ENCODE measurements at places on chromosomes 6 and 20.

DNA sequence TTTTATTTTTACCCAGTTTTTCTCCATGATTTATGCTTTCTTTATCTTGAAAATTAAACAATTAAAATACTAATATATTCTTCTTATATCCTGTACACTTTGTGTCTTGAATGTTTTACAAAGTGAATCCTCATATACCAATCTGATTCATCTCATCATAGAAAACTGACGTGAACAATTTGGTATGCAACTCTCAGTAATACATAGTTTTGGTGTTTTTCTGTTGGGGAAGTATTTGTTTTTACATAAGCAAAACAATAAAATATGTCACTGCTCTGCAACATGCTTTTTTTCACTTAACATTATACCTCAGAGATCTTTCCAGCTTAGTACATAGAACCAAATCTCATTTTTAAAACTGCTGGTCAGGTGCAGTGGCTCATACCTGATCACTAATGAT is 14.7 kb downstream of the DNAAF9 start:
- no peak for DNase-seq

DNA sequence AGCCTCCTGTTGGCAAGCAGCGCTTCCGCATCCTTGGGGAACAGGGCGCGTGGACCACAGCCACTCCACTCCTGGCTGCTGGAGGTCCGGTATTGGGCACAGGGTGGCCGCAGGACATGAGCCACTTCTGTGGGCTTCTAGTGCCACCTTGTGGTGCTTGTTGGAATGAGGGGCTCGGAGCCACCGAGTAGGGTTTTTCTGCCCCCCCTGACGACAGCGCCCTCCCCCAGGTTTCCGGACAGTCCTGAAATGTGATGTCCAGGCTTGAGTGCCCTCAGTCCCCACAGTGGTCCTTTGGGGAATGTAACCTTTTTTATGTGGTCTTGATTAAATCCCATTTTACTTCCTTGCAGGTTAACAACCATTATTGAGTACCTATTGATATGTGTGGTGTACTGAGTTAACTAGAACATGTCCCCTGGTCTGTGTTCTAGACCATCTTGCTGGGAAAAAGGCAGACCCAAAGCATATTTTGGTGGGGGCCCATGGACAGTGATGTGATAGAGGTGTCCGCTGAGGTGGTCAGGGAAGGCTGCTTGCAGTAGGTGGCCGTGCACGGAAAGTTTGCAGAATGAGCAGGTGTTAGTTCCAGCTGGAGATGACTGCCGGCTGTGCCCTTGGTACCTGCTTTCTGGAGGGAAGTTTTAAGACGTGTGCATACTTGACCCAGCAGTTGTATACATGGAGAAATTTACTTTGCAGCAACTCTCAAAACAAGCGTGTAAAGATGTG is 70.0 kb downstream of the PTPN1 start:
- DNase-seq = peak; percentile 82

DNA sequence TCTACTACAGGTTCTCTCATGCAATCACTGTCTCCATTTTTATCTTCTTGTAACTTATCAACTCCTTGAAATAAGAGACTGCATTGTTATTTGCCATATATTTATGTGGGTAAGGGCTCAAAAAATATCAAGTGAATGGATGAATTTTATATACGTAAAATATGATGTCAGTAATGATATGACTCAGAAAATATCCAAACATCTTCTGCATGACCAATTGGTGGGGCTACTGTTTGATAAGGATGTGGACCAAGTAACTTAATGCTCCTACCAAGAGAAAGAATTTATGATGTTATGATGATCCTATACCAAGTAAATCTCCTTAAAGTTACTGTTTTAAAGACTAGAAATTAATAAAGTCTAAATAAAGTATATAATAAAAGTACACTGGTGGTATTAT is 103.7 kb downstream of the OGFRL1 start:
- no peak for DNase-seq

DNA sequence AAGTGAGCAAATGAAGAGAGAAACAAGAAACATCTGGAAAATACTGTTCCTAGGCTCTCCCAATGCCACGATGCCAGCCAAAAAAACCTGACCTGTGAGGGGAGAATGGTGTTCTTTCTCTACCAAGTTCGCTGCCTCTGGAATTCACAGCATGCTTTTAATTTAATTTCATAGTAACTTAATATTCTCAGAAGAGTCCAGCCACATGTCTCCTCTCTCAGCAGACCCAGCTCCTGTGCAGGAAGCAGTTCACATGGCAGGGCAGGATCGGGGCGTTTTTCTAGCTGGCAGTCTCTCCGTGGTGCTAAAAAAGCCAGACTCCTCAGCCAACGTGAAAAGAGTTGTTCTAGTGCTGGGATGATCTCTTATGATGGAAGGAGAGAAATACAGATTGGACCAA is 57.5 kb downstream of the BFSP1 start:
- no peak for DNase-seq

- no peak for DNase-seq
These were observed 13.2 kb downstream of the SYNGAP1 start for GRCh38 chr6:33433001-33433543.

DNA sequence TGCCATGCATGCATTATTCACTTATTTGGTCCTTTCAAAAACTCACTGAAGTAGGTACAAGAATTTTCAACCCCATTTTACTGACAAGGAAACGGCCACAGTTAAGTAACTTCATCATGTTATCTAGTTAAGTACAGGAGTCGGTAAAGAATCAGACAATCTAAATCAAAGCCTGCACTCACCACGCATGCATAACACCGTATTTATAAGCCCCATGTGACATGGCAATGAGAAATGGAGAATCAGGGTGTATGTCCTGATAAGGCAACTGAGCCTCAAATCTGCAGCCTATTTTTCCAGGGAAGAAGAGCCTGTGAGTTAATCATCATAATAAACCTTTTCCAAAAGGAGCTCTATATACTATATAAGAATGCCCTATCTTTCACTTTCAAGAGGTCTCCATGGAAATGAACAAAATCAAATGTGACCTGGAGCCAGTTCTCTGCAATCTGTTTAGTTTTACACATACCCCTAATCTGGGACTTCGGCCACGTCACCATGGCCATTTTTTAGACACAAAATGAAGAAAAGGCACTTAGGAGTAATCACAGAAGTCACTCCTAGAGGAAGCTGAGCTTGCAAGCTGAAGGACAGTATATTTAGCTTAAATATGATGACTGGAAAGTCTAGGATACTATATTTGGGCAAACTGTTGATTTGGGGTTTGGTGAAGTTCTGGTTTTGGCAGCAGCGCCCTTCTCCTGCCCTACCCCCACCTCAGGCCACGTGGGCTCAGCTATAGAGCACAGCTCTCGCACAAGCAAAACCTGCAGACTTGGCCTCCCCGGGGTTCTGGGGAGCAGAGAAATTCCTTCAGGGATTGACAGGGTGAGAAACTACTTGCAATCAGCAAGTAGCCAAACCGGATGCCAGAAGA is 19.2 kb downstream of the TRAM2 start:
- no peak for DNase-seq

- no peak for DNase-seq
These were observed 29.3 kb upstream of the ZBTB24 start for GRCh38 chr6:109512271-109512817.
